ENCODE measurements at places on chromosomes 5 and 9. TPM values are rescaled to one million over a fixed set of nuclear protein-coding genes. Genes with fewer than 3 reads are reported as not detected.

ACOT12 gene
- not detected for total RNA-seq

FCN1 gene
- not detected for total RNA-seq

SHOC1 gene
- not detected for total RNA-seq

GPBP1 gene
- total RNA-seq: 121 TPM

PPP6C gene
- 55.0 TPM for total RNA-seq

OSMR gene
- total RNA-seq: 2.3 TPM

- no peak for DNase-seq
Observed at GRCh38 chr9:114928136-114928535, 2.3 kb downstream of the TNFSF8 start.

GRCh38 chr5:120901199-120901598 is 437.1 kb downstream of the PRR16 start:
- DNase-seq: no peak

DNA sequence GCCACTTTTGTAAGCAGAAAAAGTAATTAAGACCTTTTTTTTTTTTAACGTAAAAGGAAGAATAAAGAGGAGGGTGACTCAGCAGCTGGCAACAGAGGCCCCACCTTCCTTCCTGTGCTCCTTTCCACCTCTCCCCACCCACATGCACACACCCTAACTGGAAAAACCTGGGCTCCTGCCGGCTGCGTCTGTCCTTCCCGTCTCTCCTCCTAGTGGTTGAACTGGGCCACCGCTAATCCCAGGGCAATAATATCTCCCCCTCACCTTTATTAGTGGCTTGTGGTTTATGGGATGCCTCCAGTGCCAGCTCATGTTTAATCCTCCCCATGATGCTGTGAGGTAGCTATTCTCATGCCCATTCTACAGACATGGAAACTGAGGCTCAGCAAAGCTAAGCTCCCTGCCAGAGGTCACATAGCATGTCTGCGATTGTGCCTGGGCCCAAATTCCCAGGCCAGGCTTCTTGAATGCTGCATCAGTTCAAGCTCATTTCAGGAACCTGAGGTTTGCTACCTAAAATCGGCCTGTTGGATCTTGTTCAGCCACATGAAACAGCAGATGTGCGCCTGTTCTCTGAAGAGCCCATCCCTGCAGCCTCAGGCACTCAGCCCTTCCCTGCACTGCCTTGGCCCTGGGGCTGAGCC is 60.9 kb upstream of the IL17B start:
- DNase-seq: peak; percentile 90

DNA sequence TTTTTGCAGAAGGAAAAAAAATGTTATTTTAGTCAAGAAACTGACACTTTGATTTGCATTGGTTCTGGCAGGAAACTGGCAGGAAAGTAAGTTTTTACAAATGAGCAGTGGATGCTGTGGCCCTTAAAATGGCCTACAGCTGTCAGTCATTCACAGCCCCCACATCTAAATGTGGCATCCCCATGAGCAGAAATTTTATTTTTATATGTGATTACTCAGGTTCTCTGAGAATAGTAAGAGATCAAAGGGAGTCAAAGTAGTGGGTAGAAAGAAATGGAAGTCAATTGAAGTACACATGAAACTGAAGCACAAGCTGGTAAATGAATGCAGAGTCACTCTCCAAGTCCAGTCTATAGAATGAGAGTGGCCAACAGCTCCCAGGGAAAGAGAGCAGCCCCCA is 80.3 kb downstream of the ENC1 start:
- no peak for DNase-seq

GRCh38 chr9:81245254-81245956 is 443.9 kb downstream of the TLE1 start:
- no peak for DNase-seq

GRCh38 chr5:15544039-15544438 is 44.1 kb downstream of the FBXL7 start:
- DNase-seq: no peak

All from GM23338 (cell line).